ENCODE measurements at places on chromosomes 12 and 14.

DNA sequence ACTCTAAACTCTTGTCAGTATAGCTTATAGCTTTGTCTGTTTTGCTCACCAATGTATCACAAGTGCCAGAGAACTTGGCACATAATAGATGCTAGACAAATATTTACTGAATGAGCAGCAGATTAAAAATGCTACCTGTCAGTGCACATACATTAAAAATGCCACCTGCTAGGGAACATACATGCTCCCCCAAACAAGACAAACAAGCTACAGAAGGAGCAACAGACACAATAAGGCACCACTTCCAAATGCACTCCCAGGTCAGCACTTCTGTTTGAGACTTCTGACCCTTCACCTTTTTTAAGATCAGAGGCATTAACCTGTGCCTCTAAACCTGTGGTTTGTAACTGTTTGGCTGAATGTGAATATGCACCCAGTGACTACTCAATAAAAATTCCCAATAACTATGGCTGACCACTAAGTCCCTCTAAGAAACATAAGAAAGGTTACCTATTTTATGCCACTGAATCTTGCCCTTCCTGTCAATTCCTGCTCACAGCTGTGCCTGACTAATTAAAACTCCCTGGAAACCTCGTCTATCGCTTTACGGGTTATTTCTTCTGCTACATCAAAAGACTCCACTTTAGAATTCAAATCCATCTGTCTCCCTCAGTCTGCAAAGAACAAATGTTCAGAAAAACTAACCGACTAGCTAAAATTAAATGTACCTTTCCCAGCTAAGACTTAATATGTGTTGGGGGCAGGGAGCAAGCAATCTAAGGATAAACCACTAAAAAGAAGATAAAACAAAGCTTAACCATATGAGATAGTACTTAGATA is 41.0 kb downstream of the HECTD4 start:
- no peak for DNase-seq

- peak; percentile 39 for DNase-seq
Measured at GRCh38 chr12:80033448-80033847, 65.9 kb upstream of the OTOGL start.

DNA sequence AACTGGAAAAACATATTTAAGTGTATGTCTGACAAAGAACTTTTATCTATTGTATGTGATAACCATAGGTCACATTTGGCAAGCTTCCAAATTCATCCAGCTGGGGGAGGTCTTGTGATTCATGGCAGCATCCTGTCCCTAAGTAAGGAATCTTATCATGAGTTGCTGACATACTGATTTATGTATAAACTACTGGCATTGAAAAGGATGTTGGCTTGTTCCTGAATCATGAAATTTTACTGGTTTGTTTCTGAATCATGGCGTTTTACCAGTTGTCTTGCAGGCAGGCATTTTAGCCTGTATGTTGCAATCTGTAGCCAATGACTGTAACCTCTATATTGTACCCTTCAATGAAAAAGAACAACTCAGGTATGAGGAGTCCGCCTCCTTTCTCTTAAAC is 244.8 kb downstream of the IPO8 start:
- no peak for DNase-seq

- no peak for DNase-seq
Measured at GRCh38 chr14:81473456-81474147, 60.1 kb downstream of the SEL1L start.

- no peak for DNase-seq
Measured at GRCh38 chr12:105977236-105977635, 161.5 kb downstream of the NUAK1 start.

Data from GM04504 (cell line).